Omental fat pad (tissue), 4 donors: ENCODE measurements at places on chromosomes 6 and 20. TPM values are rescaled to one million over a fixed set of nuclear protein-coding genes. Genes with fewer than 3 reads are reported as not detected.

GRCh38 chr6:87623248-87623647 is 33.3 kb downstream of the ORC3 start:
- no peak for DNase-seq

- no peak for DNase-seq
Observed at GRCh38 chr6:149862922-149863697, 1.0 kb downstream of the LRP11 start.

The PCK1 gene
- 231 TPM for total RNA-seq

The LGSN gene
- not detected for total RNA-seq

DNA sequence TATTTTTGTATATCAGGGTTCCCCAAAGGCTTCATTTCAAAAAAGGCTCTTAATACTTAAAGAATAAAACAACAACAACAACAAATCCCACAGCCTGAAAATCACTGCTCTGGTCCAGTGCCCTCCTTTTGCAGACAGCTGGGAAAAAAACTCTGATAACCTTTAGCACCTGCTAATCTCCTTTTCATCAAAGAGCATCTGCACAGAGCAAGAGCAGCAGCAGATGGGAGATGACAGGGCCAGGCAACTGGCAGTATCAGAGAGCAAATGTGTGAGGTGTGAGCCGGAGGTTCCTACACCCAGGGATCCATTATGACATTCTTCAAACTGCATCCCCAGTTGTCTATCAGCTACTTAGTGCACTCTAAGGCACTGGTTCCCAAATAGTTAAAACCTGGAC is 25.7 kb downstream of the TTI1 start:
- no peak for DNase-seq

The SNPH gene
- 3.9 TPM for total RNA-seq

DNA sequence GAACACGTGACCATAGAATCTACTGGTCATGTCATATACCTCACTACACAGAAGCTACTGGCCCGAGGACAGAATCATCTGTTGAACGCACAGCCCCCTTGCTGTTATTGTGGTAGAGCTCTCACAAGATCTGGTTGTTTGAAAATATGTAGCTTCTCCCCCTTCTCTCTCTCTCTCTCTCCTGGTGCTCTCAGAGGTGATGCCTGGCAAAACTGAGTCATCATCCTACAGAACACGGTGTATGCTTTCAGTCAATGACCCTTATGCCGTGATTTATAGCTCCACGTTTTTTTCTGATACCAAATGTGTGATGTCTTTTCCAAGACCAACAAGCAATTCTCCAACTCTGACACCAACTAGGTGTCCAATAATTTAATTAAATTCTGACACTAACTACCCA is 13.0 kb upstream of the RBM24 start:
- no peak for DNase-seq

DNA sequence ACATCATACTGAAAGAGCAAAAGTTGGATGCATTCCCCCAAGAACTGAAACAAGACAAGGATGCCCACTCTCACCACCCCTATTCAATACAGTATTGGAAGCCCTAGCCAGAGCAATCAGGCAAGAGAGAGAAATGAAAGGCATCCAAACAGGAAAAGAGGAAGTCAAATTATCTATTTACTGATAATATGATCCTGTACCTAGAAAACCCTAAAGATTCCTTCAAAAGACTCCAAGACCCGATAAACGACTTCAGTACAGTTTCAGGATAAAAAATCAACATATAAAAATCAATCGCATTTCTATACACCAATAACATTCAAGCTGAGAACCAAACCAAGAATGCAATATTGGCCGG is 14.5 kb downstream of the CDK19 start:
- no peak for DNase-seq

- DNase-seq: no peak
Observed at GRCh38 chr6:29439006-29439405, at the start of gene OR10C1. OR10C1 (plus strand) TSS chr6:29439306; CDS start chr6:29440016, 710 bp downstream.

GRCh38 chr6:111603040-111603439 is 2.6 kb downstream of the TRAF3IP2 start:
- no peak for DNase-seq

DNA sequence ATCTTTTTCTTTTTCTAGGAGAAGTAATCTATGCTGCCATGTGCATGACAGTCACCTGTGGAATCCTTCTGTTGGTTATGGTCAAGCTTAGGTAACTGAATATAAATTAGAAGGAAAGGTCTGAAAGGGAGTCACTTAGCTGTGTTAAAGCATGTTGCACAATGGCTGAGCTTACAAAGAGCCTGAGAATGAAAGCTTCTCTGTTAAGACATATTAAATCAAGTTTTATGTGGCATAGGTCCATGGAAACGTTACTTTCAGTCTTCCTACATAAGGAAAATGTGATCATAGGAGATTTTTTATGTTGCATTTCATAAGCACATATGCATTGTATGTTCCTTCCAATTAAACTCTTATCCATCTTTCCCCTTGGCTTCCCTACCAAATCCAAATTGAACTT is 72.1 kb downstream of the GFRAL start:
- no peak for DNase-seq

DNA sequence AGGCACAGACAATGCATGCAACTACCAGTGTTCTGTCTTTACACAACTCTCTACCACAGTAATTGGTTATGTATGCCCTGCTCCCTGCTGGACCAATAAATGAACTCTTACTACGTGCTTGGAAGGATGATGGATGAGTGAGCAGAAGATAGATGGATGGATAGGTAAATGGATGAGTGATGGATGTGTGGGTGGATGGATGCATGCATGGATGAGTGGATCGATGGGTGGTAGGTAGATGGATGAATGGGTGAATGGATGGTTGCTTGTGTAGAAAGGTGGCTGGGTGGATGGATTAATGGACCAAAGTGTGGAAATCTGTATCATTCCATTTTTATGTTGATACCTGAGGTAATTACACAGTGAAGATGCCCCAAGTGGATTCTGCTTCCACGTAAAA is 10.1 kb upstream of the TRAM2 start:
- DNase-seq: no peak

- no peak for DNase-seq
Observed at GRCh38 chr20:9616455-9616805, 102.0 kb downstream of the LAMP5 start.

- no peak for DNase-seq
Observed at GRCh38 chr6:168100011-168100802, 21.2 kb upstream of the FRMD1 start.

GRCh38 chr6:111743360-111743759 is 129.9 kb downstream of the FYN start:
- DNase-seq: no peak

- no peak for DNase-seq
Observed at GRCh38 chr6:23875006-23875405, 251.0 kb upstream of the NRSN1 start.

DNA sequence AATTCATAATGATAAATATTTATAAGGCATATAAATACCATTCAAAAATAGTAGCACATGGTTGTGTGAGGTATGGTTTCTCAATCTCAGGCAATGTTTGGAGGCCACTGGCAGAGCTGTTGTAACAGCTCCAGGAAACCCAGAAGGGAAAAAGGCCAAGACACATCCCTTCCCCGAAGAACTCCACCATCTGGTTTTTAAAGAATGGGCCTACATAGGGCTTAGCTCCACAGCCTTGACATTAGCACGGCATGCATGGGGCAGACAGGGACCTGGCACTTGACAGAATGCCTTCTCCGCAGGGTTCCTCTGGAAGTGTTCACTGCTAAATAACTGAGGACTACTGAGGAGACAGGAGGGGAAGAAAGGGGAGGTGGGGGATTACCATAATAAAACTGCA is 16.1 kb upstream of the FOXO3 start:
- DNase-seq: no peak

DNA sequence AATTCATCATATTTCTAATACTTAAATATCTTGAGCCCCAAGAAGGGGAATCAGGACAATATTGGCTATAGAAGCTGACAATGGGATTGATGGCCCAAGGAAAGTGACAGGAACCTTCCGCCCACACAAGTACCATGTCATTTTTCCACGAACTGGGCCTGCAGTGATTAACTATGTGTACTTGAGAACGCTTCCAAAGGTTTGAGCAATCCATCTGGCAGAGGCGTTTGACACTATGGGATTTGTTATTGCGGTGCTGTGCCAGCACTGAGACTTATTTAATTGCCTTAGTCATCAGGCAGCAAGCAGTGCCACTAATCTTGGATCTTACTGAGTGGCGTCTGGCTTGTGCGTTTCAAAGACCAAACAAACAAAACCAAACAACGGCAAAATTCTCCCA is 135.6 kb upstream of the UST start:
- no peak for DNase-seq

GRCh38 chr6:148112851-148113319 is 229.8 kb upstream of the SASH1 start:
- DNase-seq: no peak

The TNFRSF21 gene
- total RNA-seq: 61.4 TPM

The FAM217A gene
- not detected for total RNA-seq

GRCh38 chr6:88708197-88708744 is 255.1 kb downstream of the RNGTT start:
- DNase-seq: no peak

DNA sequence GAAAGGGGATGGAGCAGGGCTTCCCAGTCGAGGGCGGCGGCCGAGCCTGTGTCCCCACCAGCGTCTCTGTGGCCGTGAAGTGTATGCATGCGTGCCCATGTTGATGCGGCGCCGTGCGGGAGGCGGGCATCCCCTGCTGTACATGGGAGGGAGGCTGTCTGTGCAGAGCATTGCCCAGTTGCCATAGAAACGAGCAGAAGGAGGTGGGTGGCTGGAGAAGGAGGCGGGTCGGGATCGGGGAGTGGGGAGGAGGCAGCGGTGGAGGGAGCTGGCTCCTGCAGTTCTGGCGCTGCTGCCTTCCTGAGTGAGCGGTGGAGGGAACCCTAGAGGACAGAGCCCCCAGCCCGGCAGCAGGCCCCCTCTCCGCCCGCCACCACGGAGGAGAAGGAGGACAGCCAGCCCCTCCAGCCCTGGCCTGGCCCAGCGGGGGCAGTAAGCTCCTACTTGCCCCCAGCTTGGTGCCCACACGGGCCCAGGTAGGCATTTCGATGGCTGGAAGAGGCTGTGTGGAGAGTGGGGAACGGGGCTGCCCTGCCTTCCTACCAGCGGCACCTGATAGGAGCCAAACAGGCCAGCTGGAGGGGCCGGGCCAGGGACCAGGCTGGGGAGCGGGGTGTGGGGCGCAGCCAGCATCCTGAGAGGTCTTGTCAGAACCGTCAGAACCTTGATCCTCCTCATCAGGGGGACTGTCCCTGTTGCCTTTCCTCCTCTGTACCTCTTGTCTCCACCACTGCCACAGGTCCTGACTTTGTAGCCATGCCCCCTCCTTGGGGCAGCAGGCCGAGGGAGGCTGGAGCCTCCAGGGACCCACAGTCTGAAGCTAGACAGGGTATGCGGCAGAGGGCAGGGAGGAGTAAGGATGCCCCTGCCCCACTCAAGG is 41.3 kb downstream of the SPDEF start:
- DNase-seq: no peak

The SEL1L2 gene
- total RNA-seq: not detected

GRCh38 chr20:20566516-20566915 is 145.9 kb downstream of the RALGAPA2 start:
- DNase-seq: no peak

The GLO1 gene
- 60.6 TPM for total RNA-seq

DNA sequence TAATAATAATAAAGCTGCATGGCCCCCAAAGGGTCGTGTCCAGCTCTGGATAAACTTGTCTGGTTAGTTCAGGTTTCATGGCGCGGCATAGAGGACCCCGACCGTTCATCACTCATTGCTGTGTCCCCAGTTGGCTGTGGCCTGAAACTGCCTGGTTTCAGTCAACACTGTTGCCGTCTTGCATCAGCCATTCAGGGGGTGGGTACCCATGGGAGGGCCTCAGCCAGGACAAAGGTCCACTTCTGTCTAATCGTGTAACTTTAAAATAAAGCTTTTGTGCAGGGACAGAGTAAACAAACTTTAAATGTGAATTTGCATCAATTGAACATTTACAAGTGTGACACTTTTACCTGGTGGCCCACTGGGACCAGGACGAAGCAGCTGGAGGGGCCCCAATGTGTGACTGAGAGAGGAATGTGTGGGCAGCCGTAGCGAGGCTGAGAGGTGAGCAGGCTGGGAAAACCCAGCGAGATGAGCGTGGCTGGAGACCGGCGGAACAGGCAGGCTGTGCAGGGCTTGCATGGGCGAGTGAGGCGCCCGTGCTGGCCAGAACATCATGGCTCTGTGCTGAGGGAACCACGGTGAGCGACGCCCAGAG is 22.3 kb upstream of the UNC93A start:
- DNase-seq: no peak

DNA sequence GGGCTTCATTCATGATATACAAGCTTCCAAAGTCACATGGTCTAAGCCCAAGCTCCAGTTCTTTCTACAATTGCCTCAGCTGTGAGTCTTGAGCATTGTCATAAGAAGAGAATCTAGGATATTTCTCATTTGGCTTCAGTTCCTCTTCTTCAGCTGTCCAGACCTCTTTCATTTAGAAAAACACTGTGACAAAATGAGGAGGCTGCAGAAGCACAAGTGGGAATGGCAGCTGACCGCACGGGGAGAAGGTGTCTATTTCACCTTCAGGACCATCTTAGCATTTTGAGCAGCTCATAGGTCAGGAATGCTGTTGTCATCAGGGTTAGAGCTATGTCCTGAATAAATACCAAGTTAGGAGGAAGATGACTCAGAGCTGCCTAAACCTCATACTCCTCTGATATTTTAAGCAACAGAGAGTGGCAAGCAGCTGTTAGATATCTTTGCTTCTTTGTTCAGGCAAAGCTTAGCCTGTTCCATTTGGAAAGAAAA is 390.1 kb upstream of the CITED2 start:
- no peak for DNase-seq
